ENCODE measurements at places on chromosomes 1 and 21. TPM values are rescaled to one million over a fixed set of nuclear protein-coding genes. Genes with fewer than 3 reads are reported as not detected.

DNA sequence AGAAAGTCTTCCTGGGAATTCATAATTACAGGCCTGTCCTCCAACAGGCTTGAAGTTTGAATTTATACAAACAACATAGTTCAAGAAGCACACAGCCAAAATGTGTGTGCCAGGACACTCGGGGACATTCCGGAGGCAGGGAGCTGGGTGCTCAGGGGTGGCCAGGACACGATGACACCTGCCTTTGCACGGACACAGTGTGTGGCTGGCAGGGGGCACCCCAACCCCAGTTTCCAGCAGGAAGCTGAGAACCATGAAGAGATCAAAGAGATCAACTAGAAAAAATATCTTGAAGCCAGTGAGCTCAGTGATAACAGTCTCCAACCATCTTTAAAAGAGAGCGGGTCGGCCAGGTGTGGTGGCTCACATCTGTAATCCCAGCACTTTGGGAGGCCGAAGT is 32.5 kb upstream of the TRAPPC10 start:
- no peak for DNase-seq

Gene GSTM2
- total RNA-seq = 72.4 TPM

Gene CTSS
- 82.6 TPM for total RNA-seq

DNA sequence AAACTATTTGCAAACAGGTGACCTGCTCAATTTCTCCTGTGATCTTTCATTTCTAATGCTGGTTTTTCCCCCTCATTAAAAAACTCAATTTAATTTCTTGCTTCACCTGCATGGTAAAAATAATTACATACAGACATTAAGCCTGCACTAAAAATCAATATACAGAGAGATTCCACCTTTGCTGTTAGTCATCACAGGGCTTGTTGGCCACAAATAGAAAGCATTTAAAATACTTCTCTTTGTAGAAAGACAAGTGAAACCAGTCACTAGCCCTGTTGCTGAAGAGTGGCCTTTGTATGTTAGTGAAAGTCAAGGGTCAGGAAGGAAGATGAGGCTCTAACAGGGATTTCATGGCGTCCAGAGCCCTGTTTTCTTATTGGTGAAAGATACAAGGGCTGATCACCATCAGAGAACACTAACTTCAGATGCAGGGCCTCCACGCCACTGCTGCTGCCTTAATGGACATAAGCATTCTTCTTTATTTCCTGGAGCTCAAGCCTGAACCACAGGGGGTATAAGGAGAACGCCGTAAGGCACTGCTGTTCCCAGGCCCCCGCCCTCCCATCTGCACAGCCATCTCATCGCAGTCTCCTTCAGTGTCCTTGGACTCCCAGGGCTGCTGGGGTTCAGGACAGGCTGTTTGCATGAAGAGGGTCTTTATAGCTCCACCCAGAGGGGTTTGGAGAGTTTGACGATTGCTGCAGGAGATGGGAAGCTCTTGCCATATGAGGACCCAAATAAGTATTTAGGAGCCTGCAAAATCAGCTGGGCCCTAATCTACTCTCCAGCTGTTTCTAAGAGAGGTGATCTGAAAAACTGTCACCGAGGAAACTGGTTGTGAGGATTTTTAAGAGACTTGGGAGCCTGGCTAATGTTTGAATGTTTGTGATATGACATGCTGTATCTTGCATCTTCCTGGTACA is 117.3 kb upstream of the IRF2BP2 start:
- no peak for DNase-seq

DNA sequence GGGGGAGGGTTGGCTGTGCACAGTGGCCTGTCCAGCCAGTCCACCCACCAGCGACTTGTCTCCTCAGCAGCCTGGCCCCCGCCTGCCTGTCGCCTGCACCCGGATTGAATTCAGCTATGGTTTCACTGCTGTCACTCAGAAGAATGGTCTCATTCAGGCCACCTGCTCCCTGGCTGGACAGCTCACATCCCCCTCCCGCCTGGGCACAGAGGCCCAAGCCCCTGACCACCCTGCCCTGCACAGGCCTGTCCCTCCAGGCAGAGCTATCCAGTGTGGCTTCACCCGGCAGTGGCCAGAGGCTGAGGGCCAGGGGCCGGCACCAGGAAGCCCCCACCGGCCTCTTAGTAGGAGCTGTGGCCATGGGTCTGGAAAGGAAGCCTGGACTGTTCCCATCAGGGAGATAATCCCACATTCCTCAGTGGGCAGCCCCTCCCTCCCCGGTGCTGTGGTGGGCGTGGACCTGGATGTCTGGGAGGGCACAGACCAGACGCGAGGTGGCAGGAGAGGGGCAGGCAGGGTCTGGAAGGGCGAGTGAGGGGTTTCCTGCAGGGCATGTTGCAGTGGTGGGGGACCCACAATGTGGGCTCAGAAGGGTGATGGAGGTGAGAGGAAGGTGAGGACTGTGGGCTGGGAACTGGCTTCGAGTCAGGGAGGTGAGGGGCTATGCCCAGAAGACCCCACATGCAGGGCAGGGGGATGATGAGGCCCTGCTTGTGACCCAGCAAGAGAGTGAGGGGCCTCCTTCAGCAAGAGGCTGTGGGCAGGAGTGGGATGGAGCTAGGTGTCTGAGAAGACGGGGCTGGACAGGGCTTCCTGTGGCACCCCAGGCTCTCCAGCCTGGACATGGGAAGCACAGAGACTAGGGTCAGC is 30.4 kb downstream of the WNT9A start:
- no peak for DNase-seq

DNA sequence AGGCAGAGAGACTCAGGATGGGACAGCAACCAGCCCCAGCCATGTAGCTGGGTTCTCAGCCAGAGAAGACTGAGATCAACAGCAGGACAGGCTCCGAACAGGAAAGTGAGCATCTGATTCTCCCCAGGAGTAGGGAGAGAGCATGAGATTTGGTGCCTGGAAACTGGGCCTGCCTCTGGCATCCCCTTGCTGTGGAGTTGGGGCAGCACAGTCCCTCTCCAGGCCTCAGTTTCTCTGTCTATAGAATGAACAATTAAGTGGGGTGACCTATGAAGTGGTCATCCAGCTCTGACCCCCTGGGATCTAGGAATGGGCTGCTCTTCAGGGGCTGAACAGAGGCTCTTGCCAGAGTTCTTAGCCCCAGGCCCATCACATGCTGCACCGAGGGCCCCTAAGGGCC is 55.6 kb downstream of the KLHDC7A start:
- DNase-seq = no peak

DNA sequence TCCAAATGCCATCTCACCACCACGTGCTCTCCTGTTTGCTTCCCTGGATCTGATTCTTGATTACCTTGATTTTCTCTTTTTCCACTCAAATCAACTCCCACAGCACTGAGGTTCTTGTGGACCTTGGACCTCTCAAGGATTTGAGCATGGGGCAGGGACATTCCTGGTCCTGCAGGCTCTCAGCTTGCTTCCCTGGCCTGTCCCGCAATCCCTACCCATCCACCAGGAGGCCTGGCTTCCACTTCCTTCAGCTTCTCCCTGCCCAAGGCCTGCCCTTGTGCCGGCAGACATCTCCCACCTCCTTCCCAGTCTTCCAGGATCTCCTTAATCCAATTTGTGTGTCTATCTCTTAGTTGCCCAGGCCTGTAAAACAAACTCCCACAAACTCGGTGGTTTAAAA is 21.6 kb downstream of the PLA2G2A start:
- no peak for DNase-seq

DNA sequence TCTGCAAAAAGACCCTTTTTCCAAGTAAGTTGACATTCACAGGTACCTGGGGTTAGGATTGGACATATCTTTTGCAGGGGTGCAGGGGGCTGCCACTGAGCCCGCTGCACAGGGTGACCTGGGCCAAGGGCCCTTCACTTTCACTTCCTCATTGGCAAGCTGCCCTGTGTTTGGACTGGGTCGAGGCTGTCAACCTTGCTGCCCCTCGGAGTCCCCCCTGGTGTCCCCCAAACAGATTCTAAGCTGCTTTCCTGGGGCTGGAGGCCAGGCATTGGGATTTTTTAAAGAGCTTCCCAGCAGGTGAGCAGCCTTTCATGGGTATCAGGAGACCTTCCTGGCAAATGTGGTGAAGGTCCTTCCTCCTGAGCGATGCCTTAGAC is 7.9 kb upstream of the UMODL1 start:
- no peak for DNase-seq

- no peak for DNase-seq
Measured at GRCh38 chr1:248243204-248243603, 12.0 kb downstream of the OR2M4 start.

GRCh38 chr1:46525253-46525983 is 26.0 kb downstream of the KNCN start:
- DNase-seq = no peak

Gene PLPPR5
- not detected for total RNA-seq

GRCh38 chr1:189775343-189775742 is 702.3 kb downstream of the BRINP3 start:
- DNase-seq = no peak

GRCh38 chr1:212470059-212470458 is 37.3 kb downstream of the NENF start:
- peak; percentile 90 for DNase-seq

DNA sequence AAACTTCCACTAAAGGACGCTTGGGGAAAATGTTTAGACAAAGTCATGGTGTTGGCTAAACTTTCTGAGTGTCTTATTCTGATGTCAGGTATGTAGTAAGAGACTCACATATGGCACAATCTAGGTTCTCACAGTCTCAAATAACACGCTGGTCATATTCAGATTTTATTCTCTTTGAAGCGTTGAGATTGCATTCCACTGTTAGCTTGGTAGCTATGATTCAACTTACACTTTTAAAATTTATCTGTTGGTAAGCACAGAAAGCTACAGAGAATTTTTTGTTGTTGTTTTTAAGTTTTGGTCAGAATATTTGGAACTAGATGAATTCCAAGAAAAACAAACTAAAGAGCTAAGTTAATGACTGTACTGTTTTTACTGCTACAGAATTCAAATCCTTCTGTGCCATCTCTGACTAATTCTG is 126.7 kb downstream of the PRRX1 start:
- DNase-seq = no peak

GRCh38 chr21:46208761-46209721 is 19.5 kb downstream of the LSS start:
- no peak for DNase-seq

Measured in thoracic aorta (tissue), 2 donors.